NCI-H1930 (cell line): ENCODE measurements at places on chromosomes 1 and 21.

DNA sequence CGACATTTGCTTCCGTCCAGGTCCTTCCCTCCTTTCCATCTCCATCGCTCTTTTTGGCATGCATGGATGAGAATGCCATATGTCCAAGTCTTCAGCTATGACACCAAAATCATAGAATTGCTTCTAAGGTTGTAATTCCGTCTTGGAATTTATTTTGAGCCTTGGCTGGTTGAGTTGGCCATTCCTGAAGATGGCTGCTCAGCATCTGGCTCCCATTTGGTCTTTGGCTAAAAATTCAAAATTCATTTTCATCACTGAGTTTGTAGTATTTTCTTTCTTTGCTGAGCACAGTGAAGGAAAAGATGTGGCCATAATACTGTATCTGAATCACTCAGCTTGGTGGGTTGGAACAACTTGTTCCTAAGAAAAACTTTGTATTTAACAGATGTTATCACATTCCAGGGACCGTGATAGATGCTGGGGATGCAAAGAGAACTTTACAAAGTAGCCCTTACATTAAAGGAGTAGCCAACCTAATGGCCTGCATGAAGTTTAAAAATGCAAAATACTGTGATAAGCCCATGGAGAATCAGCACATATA lies 15.6 kb downstream of the JUN start:
- DNase-seq = no peak

- DNase-seq = no peak
Observed at GRCh38 chr1:213070406-213070805, 19.4 kb downstream of the RPS6KC1 start.

GRCh38 chr21:41589131-41589530 lies 81.2 kb upstream of the TMPRSS2 start:
- DNase-seq = no peak

DNA sequence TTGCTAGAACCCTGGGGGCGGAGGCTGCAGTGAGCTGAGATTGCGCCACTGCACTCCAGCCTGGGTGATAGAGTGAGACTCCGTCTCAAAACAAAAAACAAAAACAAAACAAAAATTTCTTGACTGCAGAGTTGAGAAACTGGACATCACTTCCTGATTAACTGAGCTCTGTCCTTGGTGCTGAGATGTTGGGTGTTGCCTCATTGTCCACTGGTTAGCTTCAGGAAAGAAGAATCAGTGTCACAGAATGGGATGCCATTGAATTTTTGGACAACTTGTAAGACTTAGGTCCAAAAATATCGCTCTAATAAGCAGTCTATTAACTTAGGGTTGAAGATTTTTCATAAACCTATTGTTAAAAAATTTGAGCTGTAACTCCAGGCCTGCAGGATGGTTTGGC lies 23.8 kb upstream of the KCNA10 start:
- no peak for DNase-seq

DNA sequence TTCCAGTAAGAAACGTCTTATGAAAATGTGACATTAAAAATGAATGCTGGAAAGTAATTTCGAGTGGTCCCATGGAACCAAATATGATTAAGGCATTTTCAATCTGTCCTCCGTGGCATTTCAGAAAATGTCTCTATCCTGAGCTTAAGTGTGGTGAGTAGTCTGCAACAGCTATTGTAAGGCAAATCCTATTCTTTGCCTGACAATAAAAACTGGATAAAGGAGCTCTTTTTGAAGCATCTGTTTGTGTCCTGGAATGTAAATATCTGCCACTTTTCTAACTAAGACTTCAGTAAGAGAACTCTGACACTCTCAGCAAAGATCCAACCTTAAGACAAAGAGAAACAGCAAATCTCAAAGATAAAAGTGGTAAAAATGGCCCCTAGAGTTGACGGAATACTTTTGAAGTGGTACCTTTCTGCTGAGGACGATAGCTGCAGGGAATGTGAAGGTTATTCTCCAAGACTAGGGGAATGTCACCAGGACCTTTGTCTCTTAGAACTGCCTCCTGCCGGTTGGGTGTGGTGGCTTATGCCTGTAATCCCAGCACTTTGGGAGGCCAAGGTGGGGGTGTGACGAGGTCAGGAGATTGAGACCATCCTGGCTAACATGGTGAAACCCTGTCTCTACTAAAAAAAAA lies 486.7 kb upstream of the ZP4 start:
- DNase-seq = no peak

- DNase-seq = no peak
Observed at GRCh38 chr1:21779613-21780521, 3.1 kb downstream of the USP48 start.

GRCh38 chr1:151720554-151720953 lies 768 bp upstream of the RIIAD1 start:
- no peak for DNase-seq

DNA sequence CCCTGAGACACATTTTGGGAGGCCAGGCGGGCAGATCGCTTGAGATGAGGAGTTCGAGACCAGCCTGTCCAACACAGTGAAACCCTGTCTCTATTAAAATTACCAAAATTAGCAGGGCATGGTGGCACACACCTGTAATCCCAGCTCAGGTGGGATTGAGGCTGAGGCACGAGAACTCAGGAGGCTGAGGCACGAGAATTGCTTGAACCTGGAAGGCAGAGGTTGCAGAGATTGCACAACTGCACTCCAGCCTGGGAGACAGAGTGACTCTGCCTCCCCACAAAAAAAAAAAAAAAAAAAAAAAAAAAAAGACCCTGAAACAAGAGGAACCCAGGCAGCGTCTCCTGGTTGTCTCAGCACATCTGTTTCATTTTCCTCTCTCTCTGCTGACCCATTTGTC lies 24.2 kb downstream of the PGM1 start:
- DNase-seq = no peak

GRCh38 chr1:248822148-248823032 lies 3.3 kb downstream of the SH3BP5L start:
- no peak for DNase-seq

DNA sequence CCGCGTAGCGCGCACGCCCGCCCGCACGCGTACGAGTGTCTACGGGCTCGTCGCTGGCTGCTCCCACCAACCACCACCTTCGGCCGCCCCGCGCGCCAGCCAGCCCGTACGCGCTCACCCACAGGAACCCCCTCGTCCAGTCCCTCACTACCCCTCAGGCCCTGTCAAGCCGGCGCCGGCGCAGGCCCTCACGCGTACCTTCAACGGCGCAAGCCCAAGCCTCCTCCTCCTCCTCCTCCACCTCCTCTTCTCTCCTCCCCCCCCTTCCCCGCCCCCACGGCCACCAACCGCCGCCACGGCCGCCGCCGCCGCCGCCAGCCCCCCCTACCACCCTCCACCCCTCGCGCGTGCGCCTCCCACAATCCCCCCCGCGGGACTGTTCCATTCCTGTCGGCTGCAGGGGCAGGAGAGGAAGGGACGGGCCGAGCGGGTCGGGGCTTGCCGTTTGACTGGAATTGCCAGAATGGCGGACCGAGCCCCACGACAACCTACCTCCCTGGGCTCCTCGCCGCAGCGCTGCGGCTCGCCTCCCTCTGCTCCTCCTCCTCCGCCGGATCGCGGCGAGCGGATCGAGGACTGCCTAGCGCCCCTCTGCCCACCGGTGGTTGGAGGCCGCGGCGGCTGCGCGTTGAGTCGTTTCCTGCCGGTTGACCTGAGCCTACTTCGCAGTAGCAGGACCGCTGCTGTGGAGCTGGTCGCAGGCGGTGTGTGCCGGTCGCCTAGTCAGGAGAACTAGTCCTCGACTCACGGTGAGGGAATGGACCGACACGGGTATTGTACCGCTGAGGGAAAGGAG lies at the start of gene ASH1L:
ASH1L (minus strand) TSS at position 223 of the 796 bp plus-strand sequence. CDS start 41,284 bp downstream, outside the sequence.
- DNase-seq = peak; percentile 85

- no peak for DNase-seq
Observed at GRCh38 chr1:30783256-30783915, 25.8 kb upstream of the LAPTM5 start.

- no peak for DNase-seq
Observed at GRCh38 chr1:17118268-17118667, 983 bp downstream of the PADI2 start.

DNA sequence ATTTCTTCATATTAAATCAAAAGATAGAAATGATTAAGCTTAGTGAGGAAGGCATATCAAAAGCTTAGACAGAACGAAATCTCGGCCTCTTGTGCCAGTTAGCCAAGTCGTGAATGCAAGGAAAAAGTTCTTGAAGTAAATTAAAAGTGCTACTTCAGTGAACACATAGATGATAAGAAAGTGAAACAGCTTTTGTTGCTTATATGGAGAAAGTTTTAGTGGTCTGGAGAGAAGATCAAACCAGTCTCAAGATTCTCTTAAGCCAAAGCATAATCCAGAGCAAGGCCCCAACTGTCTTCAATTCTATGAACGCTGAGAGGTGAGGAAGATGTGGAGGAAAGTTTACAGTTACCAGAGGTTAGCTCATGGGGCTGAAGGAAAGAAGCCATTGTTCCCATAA lies 88.4 kb downstream of the ADGRL2 start:
- DNase-seq = no peak

GRCh38 chr1:56469640-56470371 lies 109.6 kb downstream of the PLPP3 start:
- no peak for DNase-seq
